Midbrain (tissue), 1 donor: ENCODE measurements at places on chromosomes 6 and 20.

DNA sequence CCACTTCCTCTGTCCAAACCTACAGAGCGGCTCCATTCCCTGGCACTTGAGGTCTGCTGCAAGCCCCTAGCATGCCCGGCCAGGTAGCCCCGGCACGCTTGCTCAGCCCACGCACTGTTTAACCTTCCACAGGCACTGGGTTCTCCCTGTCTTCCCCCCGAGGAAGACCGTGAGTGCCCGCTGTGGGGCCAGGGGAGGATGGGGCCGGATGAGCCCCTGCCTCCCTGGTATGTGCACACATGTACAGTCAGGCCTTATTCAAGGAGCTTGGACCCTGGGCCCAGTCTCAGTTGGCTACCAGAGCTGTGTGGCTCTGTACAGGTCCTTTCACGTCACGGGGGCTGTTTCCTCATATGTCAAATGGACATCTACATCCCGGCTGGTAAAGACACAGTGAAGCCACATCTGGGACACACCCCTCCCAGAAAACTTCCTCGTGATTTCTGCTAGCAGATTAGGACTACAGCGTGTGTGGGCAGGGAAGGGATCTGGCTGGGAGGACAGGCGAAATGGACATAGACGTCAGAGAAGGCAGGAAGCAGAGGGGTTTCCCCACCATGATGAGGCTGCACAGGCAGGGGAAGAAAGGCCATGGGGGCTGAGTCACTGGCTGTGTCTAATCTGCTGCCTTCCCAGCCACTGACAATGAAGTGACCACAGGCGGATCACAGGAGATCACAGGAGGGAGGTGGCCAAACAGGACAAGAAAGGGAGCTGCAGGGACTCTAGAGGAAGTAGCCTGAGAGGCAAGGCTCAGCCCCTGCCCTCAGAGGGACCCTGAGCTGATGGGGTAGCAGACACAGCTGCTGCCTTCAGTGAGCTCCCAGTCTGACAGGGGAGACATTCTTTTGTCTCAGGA is 62.9 kb downstream of the MRPL14 start:
- no peak for DNase-seq

DNA sequence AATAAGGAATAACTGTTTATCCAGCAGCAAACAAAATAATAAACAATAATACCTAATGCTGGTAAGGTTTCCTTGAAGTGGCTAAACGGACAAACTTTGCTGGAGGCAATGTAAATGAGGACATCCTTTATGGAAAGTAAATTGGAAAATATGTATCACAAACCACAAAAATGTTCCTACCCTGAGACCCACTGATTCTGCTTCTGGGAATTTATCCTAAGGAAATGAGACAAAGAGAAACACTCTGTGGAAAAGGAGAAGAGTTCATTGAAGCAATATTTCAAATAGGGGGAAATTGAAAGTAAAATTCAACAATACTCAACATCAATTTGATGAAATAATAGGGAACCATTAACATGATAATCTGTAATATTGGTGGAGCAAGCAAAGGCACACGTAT is 37.9 kb downstream of the MAFB start:
- no peak for DNase-seq

- DNase-seq, result no peak
These were observed 3.3 kb upstream of the PXDC1 start for GRCh38 chr6:3754776-3755175.

DNA sequence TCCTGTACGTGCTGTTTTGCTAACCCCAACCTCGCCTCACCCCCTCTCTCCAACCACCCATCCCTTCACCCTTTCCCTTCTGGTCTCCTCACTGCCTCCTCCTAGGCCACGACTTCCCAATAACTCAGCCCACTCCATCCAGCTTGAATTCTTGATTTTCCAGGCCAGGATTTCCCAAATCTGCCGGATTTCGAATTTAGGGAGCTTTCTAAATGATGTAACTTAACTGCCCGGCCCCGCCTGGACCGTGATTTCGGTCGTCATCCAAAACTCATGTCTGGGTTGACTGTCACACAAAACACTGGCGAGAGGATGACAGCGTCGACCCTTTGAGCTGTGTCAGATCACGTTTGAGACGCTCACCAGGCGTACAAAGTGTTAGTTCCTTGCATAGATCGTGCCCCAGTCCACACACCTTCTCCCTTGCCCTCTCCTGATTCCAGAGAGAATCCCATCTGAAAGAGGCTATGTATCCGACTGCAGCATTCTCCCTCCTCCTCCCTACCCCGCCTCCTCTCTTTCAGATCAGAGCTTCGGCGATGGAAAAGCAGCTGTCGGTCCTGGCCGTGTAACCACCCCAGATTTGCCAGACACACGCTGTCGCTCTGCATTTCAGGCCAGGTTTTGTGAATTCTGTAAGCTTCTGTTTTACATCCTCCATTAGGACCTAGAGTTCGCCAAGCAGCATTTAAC is 168.2 kb downstream of the GPX5 start:
- no peak for DNase-seq

DNA sequence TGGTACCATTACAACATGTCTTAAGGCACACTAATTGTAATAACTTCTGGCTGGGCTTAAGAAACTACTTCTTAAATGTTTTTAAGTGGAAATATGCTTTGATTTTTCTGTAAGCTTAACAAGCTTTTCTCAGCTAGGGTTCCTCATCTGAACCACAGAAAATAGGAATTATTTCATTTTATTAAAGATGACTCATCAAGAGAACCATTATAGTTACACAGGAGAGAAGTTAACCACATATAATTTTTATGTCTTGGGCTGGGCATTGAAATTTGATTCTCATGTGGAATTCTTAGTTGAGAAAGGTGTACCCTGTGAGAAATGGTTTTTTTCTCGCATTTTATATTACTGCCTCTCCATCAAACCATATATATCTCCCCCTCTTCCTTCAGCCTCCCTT is 75.1 kb downstream of the QKI start:
- DNase-seq, result no peak

GRCh38 chr6:161256407-161256806 is 17.5 kb downstream of the AGPAT4 start:
- peak; percentile 44 for DNase-seq

DNA sequence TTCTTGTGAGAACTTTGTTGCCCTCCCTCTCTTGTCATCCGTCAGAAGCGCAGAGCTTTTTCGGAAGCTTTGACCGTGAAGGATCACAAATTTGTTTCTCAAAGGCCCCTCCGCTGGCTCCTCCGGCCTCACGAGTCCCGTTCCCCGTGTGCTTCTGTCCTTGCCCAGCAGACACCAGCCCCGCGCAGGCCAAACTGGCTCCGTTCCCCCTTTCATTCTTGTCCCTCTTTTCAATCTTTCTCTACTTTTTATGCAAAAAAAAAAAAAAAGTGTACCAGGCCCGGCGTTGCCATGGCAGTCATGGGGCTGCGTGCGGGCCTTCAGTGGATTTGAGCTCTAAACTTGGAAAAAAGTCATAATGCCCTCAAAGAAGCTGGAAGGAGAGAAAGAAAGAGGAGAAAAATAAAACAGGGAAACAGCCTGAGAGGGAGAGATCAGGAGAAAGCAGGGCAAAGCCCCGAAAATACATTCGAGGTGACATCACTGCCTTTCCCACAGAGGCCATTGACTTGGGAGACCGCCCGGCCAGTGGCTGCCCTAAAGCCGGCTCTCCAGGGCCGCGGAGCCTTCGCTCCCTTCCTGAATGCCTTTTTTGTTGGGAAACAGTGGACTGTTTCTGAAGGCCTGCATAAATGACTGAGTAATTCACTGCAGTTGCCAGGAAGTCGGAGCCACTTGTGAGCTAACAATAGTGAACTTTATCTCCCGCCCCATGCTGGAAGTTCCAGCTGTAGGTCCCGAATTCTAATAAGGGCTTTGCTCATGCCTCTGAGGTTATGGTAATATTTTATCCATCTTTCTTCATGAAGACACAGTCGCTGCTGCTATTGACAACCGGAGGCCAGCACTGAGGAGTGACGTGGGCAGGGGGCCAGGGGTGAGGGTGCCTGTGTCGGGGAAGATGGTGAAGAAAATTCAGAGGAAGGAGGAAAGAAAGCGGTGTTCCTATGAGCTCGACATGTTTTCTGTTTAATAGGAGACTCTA is 670.9 kb downstream of the QKI start:
- peak; percentile 95 for DNase-seq

- no peak for DNase-seq
These were observed 4.2 kb downstream of the SCML4 start for GRCh38 chr6:107819964-107820337.
